ENCODE measurements at places on chromosomes 6 and 20.

- DNase-seq, result no peak
These were observed 93.4 kb downstream of the SLC22A23 start for GRCh38 chr6:3363296-3364025.

- no peak for DNase-seq
These were observed 158.0 kb downstream of the SCP2D1 start for GRCh38 chr20:18971574-18971973.

GRCh38 chr6:34381081-34381480 lies 11.4 kb downstream of the NUDT3 start:
- no peak for DNase-seq

- DNase-seq, result no peak
These were observed 114.1 kb downstream of the TENT5A start for GRCh38 chr6:81638366-81638765.

GRCh38 chr6:79391480-79391879 lies 145.8 kb downstream of the LCA5 start:
- no peak for DNase-seq

GRCh38 chr20:32582659-32583580 lies 2.2 kb downstream of the NOL4L start:
- no peak for DNase-seq

- DNase-seq, result no peak
These were observed 94.6 kb downstream of the EPB41L2 start for GRCh38 chr6:130968476-130968875.

- no peak for DNase-seq
These were observed 260.5 kb downstream of the CENPW start for GRCh38 chr6:126600258-126600916.

DNA sequence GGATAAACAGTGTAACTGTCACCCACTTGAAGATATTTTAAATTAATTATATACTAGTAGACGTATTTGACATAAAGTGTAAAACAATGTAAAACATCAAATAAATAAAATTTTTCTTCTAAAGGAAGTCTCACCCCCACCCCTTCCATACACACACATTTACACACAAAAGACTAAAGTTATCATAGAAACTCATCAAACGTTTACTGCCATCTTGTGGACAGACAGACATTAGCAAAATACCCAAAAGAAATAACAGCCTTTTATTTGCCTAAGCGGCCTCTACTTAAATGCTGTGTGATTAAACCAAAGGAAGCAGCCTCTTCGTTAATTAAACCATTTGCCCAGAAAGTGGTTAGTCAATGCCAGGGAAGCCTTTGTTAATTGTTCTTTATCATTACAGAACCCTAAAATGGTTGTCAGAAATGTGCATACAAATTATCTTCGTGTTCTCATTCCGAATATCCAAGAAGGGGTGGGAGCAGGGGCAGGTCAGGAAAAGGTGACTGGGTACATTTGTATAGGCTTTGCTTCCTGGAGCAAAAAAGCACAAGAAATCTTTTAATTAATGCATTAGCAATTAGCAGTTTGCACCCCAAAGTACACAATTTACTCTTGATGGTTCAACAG lies 176.2 kb upstream of the SASH1 start:
- no peak for DNase-seq

DNA sequence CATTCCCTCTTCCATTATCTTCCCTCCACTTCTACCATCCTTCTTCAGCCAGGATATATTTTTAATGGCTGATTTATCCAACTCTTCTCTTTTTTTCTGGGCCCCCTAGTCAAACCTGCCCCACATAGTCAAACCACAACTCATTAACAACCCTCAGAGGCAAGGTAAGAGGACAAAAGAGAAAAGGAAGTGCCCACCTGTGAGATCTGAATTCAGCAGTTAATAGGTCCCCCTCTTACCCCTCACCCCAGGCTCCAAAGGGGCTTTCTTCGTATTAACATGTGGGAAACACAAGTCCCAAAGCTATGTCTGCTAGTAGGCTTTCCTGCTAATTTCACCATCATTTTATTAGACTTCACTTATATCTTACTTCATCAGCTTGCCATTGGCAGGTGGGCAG lies 44.1 kb upstream of the TSPYL1 start:
- DNase-seq, result no peak

- no peak for DNase-seq
These were observed 23.3 kb downstream of the SESN1 start for GRCh38 chr6:109071125-109071917.

- no peak for DNase-seq
These were observed 79.4 kb downstream of the FOXO3 start for GRCh38 chr6:108640104-108640503.

GRCh38 chr20:46631212-46631869 lies 19.9 kb downstream of the SLC13A3 start:
- no peak for DNase-seq

GRCh38 chr6:2247664-2248063 lies 2.3 kb upstream of the GMDS start:
- DNase-seq, result no peak

- DNase-seq, result no peak
These were observed 32.6 kb upstream of the PCMTD2 start for GRCh38 chr20:64222851-64223525.

DNA sequence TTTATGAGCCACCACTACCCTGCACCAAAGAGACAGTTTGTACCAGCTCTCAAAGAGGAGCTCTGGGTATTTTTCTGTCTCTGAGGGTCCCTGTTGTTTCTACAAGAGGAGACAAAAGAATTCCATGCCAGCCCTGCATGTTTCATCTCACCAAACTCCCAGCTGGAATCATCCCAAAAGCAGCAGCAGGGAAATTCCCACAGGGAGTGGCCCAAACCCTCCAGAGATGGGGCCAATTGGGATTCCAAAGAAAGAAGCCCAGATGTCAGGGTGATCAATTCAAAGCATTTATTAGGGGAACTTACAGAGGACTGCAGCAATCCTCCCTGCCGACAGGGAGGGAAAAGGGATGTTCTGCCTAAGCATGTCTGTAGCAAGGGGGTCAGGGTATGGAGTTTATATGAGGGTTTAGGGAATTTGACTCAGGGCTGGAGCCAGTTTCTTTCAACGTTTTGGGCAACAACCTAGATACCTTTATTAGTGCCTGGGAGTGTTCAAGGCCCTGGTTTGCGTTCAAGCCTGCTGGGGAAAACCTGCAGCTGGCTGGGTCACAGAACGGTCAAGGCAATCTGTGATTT lies 47.2 kb downstream of the MUC22 start:
- DNase-seq, result no peak

- DNase-seq, result no peak
These were observed 273.3 kb upstream of the IRAK1BP1 start for GRCh38 chr6:78593898-78594667.

DNA sequence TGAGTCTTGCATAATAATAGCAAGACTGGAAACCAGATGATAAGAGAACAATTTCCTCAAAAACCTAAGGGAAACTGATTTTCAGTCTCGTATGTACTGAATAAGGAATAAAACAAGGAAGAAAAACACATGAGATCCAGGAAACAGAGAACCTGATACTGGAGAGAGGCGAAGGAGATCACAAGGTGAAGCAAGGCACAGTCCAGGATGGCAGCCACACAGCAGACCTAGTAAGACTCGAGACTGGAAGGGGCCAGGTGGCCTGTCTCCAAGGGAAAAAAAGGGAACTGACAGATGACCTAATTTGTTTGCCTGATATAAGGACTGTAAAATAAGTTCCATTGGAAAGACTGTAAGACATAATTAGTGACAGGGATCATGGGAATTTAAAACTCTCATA lies 71.1 kb downstream of the TASP1 start:
- DNase-seq, result no peak

GRCh38 chr6:96202571-96202970 lies 186.8 kb downstream of the FUT9 start:
- DNase-seq, result no peak

GRCh38 chr6:159267165-159267564 lies 98.0 kb downstream of the FNDC1 start:
- DNase-seq, result no peak

- DNase-seq, result no peak
These were observed 10.1 kb upstream of the SEC63 start for GRCh38 chr6:107968081-107968480.

GRCh38 chr20:622161-622560 lies 12.1 kb upstream of the TCF15 start:
- no peak for DNase-seq

DNA sequence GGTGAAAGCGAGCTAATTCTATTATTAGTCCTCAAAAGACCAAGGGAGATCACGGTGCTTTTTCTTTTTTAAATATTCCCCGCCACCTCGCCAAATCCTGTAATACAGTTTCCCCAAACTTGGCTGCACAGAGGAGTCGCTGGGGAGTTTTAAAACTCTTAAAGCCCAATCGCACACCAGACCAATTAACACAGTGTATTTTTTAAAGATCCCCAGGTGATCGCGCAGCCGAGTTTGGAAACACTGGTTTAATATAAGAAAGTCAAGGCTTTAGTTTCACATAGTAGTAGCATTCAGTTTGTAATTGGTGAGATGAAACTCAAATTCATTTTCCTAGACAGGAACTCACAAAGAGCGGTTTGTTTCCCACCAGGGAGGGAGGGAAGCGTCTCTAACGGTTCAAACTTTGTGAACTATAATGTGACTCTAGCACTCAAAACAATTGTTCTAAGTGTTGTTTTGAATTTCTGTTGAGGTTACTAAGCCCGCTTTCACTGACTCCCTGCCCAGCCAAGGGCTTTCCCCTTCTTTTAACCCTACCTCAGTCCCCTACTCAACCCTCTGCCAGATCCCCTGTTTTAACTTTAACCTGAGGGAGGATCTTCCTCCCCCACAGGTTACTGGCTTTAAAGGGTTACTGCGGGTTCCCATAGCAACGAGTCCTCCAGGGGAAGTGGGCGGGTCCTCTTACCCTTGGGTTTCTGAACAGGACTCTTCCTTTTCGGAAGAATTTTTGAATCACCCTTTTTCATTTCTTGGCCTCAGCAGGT lies 25.7 kb upstream of the BTBD3 start:
- no peak for DNase-seq

GRCh38 chr6:15256538-15257271 lies 10.8 kb downstream of the JARID2 start:
- no peak for DNase-seq

DNA sequence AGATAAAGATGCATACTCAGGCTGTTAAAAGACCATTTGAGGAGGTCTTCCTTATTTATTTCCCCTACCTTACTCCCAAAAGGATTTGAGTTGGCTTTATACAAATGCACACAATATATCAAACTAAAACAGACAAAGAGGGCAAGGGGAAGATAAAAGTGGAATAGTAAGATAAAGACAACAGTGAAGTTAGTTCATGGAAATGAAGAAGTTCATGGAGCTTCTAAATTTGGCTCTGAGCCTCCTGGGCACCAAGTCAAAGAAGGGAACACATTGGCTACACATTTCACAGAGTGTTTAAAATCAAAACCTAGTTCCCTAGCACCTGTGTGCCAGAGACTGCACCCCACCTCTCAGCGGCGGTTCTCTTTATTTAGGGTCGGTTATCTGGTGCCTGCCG lies 25.8 kb upstream of the ARMC2 start:
- DNase-seq, result no peak

Measured in stimulated activated CD4-positive, alpha-beta T cell treated with anti-CD3 and anti-CD28 coated beads, TNF-alpha, amount 100 ng/mL, for 4 hours (primary cell).